ENCODE measurements at places on chromosomes 2 and 18.

DNA sequence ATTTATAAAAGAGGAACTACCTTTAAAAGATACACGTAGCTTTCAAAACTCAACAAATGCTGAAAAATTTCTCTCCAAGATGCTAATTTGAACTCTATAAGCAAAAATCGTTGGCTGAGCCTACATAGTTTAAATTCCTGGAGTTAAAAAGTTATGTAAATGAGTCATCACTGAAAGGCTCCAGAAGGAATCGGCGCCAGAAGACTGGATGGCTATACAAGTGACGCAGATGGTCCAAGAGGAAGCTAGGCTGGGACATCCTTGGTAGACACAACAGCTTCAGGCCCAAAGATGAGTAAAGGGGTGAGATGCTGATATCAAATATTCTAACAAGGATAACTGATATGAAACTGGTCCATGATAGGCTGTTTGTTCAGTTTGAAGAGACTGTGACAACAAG lies 22.8 kb upstream of the DNAH6 start:
- DNase-seq: peak; percentile 97

DNA sequence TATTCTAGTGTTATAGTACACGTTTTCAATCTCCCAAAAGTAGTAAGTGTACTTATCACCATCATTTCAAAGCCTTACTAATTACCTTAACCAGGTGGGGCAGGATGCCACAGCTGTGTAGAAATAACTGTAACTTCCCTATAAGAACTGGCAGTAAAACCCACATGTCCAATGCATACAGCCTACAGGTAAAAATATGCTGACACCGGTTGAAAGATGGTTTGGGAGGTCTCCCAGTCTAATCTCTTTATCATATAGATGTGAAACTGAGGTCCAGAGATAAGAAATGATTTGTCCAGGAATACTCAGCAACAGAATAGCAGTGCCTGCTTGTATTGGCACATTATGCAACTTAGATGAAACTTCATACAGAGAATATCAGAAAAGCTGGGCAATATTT lies 322.9 kb downstream of the BCL11A start:
- no peak for DNase-seq

DNA sequence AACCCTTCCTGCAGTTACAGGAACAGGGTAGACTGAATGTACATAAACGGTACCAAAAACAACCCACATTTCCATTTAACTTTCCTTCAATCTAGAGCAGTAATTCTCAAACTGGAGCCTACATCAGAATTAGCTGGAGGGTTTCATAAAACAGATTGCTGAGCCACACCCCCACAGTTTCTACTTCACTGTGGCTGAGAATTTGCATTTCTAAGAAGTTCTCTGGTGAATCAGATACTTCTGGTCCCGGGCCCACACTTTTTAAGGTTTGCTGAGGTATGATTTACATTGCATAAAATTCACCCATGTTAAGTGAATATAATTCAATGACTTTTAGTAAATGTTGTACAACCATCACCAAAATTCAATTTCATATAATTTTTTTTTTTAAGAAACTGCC lies 113.7 kb downstream of the SRBD1 start:
- DNase-seq: peak; percentile 10

GRCh38 chr2:238170386-238171071 lies 11.8 kb downstream of the ERFE start:
- DNase-seq: no peak

DNA sequence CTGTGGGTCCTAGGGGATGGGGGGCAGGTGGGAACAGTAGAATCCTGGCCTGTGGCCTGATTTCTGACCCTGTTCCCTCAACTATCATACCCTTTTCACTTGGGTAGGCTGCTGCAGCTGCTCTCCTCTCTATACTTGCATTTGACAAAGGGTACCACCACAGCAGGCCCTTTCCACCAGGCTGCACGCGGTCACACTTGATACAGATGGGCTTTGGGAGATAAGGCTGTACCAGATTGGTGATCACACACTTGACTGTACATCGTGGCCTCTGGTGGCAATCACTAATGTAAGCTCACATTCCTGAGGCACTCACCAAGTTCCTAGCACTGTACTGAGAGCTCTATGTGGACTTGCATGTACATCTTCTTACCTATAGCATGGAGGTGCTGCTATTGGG lies 1.6 kb upstream of the RALB start:
- DNase-seq: no peak

- peak; percentile 90 for DNase-seq
Observed at GRCh38 chr2:188811522-188811921, 162.7 kb upstream of the COL3A1 start.

- DNase-seq: no peak
Observed at GRCh38 chr2:61710711-61711110, 143.1 kb downstream of the FAM161A start.

GRCh38 chr2:51734115-51734514 lies 702.2 kb upstream of the NRXN1 start:
- peak; percentile 19 for DNase-seq

GRCh38 chr18:11324510-11324909 lies 175.1 kb upstream of the PIEZO2 start:
- DNase-seq: peak; percentile 49

DNA sequence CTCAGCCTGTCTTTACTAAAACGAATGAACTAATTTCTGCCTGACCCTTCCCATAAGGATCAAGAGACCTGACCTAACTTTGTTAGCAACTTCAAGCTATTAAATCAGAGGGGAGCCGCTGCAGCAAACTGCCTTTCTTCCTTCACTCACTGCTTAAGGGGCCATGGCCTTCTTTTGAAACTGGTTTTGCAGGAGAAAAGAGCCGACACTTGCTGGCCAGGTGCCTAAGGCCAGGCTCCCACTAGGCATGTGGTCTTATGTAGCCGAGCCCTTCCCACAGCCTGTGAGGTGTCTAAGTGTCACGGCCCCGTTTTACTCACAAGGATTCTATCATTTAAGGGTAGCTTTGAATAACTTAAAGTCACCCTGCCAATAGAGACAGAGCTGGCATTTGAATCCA lies 130.8 kb downstream of the ZNF236 start:
- no peak for DNase-seq

DNA sequence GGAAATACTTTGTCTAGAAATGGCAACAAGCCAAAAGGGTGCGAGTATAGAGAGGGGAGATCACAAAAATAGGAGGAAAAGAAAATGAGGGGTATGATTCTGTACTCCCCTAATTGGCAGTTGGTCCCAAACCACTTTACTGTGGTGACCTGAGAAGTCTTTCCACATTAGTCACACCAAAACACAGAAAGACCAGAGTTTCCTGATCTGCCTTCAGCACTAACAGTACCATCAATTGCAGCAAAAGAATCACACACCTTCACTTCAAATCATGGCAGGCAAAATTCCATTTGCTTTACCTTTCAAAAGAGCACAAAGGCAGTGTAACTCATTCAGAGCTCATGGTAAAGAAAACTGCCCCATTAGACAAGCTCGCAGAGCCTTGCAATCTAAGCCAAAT lies 86.8 kb downstream of the ALK start:
- peak; percentile 54 for DNase-seq

DNA sequence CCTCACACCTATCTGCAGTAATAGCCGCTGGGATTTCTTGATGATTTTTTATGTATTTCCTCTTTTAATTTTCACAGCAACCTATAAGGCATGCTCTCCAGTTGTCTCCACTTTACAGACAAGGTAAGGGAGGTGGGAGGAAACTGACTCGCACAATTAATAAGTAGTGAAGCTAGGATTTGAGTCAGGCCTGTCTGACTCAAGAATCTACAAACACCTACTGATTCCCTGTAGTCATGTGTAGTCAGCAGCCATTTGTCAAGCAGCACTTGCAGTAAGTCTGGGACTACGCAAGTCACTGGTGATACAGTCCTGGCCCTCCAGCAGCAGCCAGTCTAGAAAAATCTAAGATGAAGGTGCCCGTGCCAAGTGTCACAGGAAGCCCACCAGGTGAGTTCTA lies 193.6 kb upstream of the PKDCC start:
- peak; percentile 36 for DNase-seq

GRCh38 chr2:3001615-3002560 lies 375.7 kb downstream of the EIPR1 start:
- no peak for DNase-seq

DNA sequence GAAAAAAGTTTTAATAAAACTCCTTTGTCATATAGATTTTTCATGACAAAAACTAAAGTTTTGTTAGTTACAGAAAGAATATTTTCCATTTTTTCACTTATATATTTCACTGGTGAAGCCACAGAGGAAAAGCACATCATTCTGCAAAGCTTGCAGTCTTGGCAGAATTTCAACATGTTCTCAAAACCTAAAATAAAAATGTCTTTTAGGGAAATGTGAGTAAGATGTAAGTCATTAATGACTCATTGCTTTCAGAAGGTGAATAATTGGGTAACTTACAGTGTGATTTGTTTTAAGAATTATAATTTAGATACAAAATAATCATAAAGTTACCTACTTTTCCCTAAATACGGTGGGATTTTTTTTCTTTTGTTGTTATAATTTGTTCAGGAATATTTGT lies 43.4 kb upstream of the TNFRSF11A start:
- peak; percentile 91 for DNase-seq

GRCh38 chr18:31983020-31983419 lies 35.6 kb upstream of the RNF125 start:
- DNase-seq: no peak

DNA sequence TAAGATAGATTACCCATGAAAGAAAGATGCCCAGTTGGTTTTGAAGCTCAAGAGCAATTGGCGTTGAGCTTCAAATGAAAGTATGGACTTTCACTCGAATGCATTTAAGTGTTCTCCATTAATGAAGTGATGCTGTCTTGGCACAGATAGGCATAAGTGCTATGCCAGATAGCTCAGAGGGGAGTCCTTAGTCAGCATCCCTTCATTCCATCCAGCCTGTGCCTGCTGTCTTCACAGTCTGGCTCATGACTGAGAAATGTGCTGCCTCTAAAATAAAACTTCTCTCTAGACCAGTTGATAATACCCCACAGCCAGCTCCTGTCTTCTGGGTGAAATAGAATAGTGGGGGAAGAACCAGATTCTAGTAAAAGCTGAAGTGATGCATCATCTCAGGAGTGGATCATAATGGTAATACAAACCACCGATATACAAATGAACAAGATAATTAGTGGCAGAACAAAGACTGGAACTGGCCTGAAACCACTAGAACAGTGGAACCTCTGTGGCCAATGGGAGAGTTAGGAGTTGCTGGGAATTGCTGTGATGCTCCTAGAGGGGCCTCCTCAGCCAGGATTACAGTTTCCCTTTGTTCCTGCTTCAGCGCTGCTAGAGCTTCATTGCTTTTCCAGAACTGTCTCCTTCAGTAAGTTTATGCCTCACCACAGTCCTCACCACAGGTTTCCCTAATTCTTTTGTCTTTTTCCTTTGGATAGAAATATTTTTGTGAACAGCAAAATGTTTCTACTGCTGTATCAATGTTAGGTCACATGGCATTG lies 359.3 kb downstream of the KIAA1328 start:
- peak; percentile 9 for DNase-seq

DNA sequence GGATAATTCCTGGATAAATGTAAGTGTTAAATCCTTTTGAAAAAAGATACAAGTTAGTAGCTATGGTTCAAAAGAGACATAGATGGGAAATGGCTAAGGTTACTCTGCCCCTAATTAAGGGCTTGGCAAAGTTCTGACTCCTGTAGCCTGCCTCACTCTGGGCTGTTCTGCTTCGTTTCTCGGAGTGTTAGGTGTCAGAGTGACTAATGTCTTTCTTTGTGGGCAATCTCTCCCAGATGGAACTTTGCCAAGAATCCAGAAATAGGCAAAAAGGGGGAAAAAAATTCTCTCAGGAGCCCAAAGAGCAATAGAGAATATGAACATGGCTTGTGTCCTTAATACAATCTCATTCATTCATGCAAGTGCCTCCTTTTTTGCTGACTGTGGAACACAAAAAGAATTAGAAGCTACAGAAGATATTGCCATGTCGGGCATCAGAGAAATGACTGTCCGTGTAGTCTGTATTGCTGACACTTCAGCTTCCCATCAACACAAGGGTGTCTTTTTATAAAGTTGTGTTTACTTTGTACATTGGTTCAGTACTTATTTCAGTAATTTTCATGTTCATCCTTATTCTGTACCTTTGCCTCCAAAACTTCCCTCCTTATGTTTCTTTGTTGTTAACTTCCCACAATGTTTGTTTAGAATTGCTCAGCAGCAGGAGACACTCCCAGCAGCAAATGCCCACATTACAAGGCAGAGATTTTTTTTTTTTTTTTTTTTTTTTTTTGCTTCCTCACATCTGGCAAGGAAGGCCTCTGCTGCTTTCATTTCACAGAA lies 134.0 kb downstream of the FTCDNL1 start:
- DNase-seq: peak; percentile 31

DNA sequence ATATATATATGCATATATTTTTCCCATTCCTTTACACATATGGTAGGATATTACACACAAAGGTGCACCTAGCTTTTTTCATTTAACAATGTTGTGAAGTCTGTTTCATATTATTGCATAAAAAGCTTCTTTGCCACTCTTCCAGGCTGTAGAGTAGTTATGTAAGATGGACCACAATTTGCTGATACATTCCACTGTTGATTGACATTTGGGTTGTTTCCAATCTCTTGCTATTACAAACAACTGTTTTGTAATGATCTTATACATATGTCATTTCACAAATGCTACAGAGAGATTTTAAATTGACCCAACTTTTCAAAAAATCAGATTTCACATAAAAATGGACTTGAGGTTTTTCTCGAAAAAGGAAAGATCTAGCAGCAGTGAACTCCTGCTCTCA lies 301.4 kb downstream of the CDCA7 start:
- DNase-seq: no peak

GRCh38 chr2:129768036-129768386 lies 211.5 kb upstream of the RAB6C start:
- DNase-seq: no peak

GRCh38 chr2:235968155-235968554 lies 200.0 kb downstream of the GBX2 start:
- no peak for DNase-seq

GRCh38 chr2:200618590-200619021 lies 32.8 kb downstream of the AOX1 start:
- DNase-seq: peak; percentile 77

- no peak for DNase-seq
Observed at GRCh38 chr2:167581961-167582574, 665.3 kb downstream of the STK39 start.

DNA sequence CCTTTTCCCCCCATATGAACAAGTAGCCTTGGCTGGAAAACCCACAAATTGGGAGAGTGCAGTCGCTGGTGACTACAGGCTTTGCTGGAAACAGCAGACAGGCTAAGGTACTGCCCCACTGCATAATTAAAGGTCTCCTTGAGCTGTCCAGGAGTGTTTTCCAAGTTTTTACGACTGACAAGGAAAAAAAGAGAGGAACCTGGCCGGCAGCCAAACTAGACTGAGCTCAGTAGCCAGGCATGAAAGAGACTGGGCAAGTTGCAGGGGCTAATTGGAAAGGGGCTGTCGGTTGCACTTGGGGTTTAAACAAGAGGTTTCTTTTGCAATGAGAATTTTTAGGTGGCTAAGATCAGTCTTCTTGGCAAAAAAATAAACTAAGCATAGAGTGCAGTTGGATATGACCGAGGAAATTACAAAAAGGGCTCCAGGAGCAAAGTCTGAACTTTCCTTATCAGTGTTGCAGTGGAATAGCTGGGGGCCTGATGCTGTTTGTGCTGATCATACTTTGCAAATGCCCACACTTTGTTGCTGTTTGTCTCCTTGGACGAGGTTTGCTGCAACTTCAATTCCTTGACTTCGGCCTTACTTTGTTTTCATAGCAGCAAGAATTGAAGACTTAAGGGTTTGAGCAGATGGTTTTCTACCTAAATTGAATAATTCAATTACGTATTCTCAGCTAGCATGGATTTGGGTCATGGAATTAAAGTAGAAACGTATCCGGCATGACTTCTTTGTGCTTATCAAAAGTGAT lies 2.1 kb downstream of the GULP1 start:
- peak; percentile 75 for DNase-seq

- no peak for DNase-seq
Observed at GRCh38 chr2:16637304-16637703, 28.3 kb downstream of the CYRIA start.

Measured in fibroblast of skin of right biceps (primary cell).